ENCODE measurements at places on chromosomes 12 and 14. TPM values are rescaled to one million over a fixed set of nuclear protein-coding genes. Genes with fewer than 3 reads are reported as not detected.

GRCh38 chr12:95358111-95359083 lies 115.6 kb upstream of the METAP2 start:
- DNase-seq: no peak

- peak; percentile 57 for DNase-seq
These were observed 163.3 kb downstream of the ETV6 start for GRCh38 chr12:11812586-11813437.

GRCh38 chr14:68192935-68193334 lies 373.4 kb downstream of the RAD51B start:
- no peak for DNase-seq

GRCh38 chr12:66533767-66534166 lies 145.1 kb downstream of the GRIP1 start:
- no peak for DNase-seq

GRCh38 chr12:67222302-67222701 lies 46.9 kb upstream of the CAND1 start:
- no peak for DNase-seq

- DNase-seq: no peak
These were observed 9.4 kb downstream of the PPP1R12A start for GRCh38 chr12:79925492-79925891.

DNA sequence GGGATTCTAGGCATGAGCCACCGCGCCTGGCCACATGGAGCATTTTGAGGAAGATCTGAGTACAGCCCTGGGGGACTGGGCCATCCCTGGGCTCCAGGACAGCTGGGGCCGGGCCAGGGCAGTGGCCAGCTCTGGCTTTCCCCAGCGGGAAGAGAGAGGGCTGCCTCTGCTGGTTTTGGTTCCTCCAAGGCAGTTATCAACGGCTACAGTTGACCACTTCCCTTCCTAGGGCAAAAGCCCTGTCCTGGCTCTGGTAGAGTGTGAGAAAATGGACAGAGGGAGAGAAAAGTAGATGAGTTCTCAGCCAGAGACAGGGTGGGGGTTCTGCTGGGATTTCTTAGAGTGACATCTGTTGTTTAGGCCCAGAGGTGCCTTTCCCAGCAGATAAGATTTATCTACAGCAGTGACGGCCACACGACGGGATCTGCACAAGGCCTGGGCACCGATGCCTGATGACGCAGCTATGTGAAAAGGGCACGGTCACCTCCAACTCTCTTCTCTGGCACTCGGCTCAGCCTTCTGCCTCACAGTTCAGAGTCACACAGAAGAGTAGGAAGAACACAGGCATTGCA lies 5.5 kb upstream of the HVCN1 start:
- peak; percentile 53 for DNase-seq

- no peak for DNase-seq
These were observed 79.9 kb downstream of the NEDD1 start for GRCh38 chr12:96986883-96987523.

HEATR5A gene
- total RNA-seq: 134 TPM

C1R gene
- 27.5 TPM for total RNA-seq

KCNJ8 gene
- 2.1 TPM for total RNA-seq
